ENCODE measurements at places on chromosomes 4 and X.

GRCh38 chrX:31499109-31499508 is 427.3 kb upstream of the FTHL17 start:
- no peak for DNase-seq

DNA sequence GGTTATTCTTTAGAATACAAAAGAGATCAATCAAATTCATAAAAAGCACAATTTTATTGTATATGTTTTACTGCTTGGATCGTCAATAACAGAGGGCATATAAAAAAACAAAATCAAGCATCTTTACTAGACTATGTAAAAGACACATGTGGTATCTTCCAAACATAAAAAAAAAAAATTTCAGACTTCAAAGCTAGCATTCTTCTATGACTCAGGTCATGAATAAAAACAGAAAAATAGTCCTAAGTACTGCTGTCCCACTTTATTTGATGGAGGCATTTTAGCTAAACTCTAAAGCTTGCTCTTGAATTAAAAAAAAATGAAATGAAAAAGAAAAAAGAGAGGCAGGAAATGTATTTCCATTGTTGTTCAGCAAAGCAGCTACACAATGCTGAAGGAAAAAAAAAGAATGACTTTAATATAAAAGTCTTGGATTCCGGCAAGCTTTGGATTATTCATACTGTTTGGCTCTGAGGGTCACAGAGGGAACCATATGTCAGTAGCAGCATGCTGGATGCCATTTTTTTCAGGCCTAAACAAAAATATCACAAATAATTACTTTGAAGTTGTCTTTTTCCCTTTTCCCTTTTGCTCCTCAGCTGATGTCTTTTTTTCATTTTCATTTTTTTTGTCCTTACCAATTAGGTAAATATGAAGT is 249.1 kb upstream of the DIAPH2 start:
- DNase-seq = no peak

GRCh38 chr4:25823632-25824031 is 39.2 kb downstream of the SEL1L3 start:
- DNase-seq = no peak

DNA sequence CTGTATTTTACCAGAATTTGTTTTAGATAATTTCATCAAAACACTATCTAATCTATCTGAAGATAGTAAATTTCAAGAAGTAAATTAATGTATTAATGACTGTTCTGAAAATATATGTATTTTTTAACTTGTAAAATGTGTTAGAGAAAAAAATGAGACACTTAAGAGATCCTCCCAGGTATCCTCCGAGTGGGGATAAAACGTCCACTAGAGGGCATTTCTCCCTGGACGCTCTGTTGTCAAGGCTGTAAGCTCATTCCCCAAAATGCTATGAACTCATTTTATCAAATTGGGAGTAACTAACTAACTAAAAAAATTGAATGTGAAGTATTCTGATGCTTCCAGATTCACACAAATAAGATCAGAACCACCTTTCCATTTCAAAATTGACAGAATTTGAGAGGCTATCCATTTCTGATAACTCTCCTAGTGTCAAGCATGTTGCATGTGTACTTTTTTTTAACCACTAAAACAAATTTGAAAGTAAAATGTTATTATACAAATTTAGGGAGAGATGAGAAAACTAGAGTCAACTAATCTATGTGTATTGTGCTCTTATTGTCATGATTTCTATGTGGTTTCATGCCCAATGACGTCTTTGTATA is 337.3 kb upstream of the HS3ST1 start:
- no peak for DNase-seq

- no peak for DNase-seq
Observed at GRCh38 chr4:39134683-39135306, 47.5 kb upstream of the WDR19 start.

GRCh38 chr4:26131711-26132110 is 189.1 kb upstream of the RBPJ start:
- DNase-seq = no peak

DNA sequence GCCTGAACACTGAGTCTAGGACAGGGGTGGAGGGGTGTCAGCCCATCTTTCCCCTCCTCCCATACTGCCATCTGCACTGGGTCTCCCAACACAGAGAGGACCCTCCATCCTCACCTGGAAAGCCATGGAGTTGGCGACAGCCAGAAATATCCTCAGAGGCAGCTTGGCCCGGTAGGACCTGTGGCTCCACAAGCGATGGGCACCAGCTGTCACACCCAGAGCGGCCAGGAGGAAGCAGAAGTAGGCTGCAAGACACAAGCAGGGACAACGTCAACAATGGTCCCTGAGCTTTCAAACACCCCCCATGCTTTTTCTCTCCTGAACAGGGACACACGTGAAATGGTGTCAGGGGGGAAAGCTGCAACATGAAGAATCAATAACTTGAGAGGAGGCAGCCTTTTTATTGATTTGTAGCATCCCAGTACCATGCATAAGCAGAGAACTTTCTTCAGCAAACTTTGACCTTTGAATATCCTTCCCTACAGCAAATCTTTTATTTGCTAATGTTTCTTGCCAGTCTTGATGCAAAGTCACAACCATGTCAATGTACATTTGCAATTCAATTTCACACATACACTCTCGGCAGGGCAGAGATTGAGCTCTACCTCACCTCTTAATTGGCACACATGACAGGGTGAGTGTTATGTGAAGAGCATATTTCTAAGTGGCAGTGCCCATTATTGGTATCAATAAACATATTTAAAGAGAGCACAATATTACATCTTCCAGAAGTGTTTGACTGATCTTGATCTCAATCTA is 93.2 kb downstream of the SCD5 start:
- no peak for DNase-seq

- no peak for DNase-seq
Observed at GRCh38 chr4:140718241-140718952, 37.8 kb downstream of the TBC1D9 start.

DNA sequence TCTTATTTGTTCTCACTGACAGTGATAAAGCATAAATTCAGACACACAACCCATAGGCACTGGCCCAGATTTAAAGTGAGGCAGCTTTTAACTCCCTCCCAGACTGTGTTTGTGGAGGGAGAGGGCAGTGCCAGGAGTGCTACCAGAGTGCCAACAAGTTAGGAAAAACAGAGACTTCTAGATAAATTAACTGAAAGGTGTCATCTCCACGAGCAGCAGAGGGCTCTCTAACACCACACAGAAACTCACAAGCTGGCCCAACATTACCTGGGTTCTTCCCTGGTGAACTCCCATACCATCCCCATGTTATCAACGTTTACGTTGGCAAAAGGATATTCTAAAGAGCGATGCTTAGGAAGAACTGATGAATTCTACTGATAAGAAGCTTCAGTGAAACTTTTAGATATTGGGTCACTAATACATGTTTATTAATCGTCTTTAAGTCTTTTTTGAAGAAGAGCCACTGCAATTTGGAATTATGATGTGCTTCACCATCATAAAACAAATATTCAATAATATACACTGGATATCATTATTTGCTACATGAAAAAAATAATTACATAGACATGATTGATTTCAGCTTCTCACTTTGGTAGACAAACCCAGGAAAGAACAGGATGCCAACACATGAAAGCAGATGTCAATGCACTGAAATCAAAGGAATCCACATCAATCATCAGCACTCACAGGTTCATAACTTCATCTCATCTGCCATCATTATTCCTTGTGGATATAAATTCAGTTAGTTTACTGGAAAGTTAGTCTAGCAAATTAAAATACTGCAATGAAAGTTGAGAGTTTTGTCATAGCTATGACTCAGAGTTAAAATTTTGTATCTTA is 121.2 kb upstream of the NAP1L5 start:
- no peak for DNase-seq

- DNase-seq = no peak
Observed at GRCh38 chrX:105461016-105461415, 240.5 kb upstream of the TEX13A start.

DNA sequence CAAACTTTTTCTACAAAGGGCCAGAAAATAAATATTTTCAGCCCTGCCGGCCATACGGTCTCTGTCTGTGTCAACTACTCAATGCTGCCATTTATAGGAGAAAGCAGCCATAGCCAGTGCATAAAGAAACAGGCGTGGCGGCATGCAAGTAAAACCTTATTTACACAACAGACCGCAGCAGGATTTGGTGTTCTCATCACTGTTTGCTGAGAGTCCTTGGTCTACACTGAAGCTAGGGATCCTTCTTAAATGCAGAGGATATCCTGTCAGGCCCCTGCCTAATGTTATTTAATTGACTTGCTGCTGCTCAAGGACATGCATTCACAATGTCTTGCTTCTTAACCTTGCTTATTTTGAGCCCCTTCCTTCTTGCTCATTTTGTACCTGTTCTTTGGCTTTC is 54.7 kb downstream of the CPE start:
- DNase-seq = no peak

DNA sequence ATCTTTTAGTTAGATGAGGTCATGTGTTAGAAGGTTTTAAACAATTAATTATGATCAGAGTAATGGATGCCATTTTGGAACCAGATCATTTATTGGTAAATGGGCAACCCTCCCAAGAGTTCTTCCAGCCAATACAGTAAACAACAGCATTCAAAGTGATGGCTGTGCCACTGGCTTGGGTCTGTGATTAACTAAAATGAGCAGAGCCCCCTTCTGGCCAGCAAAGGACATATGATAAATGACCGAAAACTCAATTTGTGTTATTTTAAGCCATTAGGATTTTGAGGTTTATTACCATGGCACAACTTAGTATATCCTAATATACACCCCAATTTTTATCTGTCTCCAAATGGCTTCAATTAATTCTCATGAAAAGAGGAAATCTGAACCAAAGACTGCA is 90.8 kb upstream of the NPFFR2 start:
- no peak for DNase-seq

DNA sequence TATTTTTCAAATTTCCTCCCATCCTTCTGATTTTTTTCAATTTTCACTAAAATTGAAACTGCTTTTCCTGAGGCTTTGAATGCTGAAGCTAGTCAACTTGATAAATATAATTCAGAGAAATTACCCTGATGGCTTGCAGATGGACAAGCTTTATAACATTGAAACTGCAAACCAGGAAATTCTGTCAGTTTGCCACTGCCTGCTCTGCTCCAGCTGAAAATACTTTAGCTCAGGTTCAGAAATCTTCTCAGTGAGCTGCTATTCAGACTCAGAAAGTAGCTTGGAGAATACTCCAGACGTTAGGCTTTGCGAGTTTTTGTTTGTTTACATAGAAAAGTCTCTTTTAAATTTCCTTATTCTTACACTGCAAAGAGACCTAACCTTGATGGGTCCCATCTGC is 1574.7 kb downstream of the STIM2 start:
- no peak for DNase-seq

- DNase-seq = no peak
Observed at GRCh38 chr4:138452826-138453225, 210.7 kb upstream of the SLC7A11 start.

DNA sequence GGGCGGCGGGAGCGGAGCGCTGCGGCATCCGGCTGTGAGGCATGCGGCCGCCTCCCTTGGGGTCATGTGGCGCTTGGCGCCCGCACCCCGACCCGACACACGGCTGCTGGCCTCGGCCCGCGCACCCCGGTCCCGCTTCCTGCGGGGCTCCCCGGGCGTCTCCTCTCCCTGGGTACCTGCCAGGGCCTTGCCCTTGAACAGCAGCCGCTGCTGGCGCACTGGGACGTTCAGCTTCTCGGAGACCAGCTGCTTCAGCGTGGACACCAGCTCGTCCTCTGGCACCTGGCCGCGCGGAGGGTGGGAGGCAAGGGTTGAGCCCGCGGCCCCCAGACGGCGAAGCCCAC is 391 bp downstream of the UBL4A start:
- no peak for DNase-seq

DNA sequence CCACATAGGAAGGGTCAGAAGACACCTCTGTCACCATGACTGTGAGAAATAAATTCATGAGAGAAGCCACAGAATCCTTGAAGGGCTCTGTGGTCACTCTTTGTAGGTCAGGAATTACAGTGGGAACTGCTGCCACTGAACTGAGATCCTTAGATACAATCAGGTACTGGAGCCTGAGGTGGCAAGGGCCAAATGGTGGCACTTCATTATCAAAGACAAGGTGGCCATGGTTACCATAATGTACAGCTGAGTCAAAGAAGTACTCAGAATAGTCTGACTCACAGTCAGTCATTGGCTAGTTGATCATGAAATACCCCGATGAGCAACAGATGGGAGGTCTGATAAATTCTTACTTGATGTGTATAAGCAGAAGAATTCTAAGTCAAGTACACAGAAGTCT is 131.9 kb downstream of the RTL3 start:
- no peak for DNase-seq

- DNase-seq = no peak
Observed at GRCh38 chr4:99722725-99723124, 65.1 kb upstream of the C4orf54 start.

DNA sequence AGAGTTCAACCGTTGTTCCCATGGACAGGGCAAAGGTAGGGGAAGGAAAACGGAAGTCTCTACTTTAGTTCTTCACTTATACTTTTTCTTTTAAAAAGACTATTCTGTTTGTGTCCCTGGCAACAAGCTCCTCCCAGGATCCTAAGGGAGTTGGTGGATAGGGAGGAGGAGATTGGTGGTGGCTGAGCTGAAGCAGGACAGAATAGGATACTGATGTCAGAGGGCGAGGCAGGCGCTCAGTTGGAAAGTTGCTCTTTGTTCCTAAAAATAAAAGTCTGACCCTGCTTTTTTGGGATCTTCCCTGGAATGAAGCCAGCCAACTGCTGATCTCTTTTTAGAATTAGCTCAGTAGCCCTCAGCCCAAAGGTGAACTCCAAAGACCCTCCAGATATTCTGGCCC is 104.7 kb downstream of the MGST2 start:
- DNase-seq = no peak

GRCh38 chr4:2648159-2648814 is 107.8 kb downstream of the TNIP2 start:
- no peak for DNase-seq

DNA sequence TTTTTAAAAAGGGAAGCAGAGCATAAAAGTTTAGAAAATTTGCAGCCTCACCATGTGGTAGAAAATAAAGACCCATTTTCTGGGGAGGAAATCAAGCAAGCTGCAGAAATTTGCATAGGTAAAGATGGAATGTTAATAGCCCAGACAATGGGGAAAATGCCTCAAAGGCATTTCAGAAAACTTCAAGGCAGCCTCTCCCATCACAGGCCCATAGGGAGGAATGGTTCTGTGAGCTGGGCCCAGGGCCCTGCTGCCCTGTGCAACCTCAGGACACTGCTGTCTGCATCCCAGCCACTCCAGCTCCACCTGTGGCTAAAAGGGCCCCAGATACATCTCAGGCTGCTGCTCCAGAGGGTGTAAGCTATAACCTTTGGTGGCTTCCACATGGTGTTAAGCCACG is 137.9 kb downstream of the INPP4B start:
- no peak for DNase-seq

Data from GM18507 (cell line).